Tibial nerve (tissue), 4 donors: ENCODE measurements at places on chromosomes 3 and 15. TPM values are rescaled to one million over a fixed set of nuclear protein-coding genes. Genes with fewer than 3 reads are reported as not detected.

- peaks cover 17% of the 10 kb centered on the region for H3K27me3 ChIP-seq
- H3K27ac ChIP-seq = no peak overlapping the region
- no peaks in the 10 kb centered on the region for H3K4me1 ChIP-seq
- no peak overlapping the region for H3K4me3 ChIP-seq
Measured at GRCh38 chr15:85854345-85855097, 59.8 kb upstream of the KLHL25 start.

DNA sequence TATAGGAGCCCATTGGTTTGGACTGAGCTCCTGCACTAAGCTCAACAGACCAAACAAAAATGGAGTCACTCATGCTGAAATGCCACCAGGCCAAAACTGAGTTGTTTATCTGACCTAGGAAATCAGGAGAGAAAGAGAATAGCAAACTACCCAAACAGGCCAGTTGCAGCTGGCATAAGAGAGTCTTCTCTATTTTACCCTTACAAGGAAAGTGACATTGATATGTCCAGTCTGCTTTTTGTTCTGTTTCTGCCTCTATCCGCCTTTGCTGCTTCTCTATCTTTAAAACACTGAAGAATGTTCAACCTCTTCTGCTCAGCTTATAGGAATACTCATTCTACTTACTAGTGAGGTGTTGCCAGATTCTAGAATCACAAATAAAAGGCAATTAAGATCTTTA is 95.1 kb downstream of the ATP1B3 start:
- no peak overlapping the region for H3K4me3 ChIP-seq
- no peak overlapping the region for H3K27ac ChIP-seq
- H3K4me1 ChIP-seq = no peaks in the 10 kb centered on the region
- DNase-seq = no peak
- H3K36me3 ChIP-seq = no peaks in the 10 kb centered on the region

- no peaks in the 10 kb centered on the region for H3K27me3 ChIP-seq
- no peak for DNase-seq
- H3K36me3 ChIP-seq = no peaks in the 10 kb centered on the region
- H3K4me1 ChIP-seq = no peaks in the 10 kb centered on the region
Measured at GRCh38 chr15:80584561-80584964, 110.5 kb upstream of the ABHD17C start.

DNA sequence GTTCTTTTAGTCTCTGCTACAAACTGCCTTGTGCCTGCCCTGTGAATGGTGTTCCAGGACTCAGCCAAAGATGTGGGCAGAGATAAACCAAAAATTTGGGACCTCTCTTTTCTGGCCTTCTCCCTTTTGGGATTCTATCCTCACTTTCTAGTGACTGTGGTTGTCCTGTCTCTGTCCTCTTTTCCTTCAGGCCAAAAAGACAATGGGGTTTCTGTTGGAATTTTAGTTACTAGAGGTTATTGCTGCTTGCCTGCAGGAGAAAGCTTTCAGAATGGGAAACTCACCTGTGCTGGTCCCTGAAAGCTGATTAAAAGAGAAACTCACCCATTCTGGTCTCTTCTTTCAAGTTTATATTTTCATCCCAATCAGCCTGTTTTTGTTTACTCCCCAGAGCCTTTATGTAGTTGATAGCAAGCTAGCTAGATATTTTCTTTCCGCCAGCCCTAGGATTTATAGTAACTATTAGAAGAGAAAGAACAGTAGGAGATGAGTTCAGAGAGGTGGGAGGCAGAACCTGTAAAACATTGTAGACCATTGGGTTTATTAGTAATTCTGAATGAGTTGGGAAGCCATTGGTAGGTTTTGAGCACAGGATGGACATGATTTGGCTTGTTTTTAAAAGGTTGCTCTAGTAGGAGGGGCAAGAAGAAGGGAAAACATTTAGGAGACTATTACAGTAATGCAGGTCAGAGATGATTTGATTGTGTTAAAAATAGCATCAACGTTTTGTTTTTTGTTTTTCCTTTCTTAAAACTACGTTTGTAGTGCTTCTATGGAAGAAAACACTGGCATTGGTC is 138.9 kb downstream of the TCF12 start:
- peaks cover 11% of the 10 kb centered on the region for H3K4me1 ChIP-seq
- H3K36me3 ChIP-seq = no peaks in the 10 kb centered on the region
- H3K4me3 ChIP-seq = no peak overlapping the region
- H3K27me3 ChIP-seq = no peaks in the 10 kb centered on the region
- no peak overlapping the region for H3K27ac ChIP-seq

- no peak for DNase-seq
- no peak overlapping the region for H3K27ac ChIP-seq
- no peak overlapping the region for H3K4me3 ChIP-seq
- H3K36me3 ChIP-seq = no peaks in the 10 kb centered on the region
Measured at GRCh38 chr3:172541945-172542488, 18.8 kb upstream of the TNFSF10 start.

- H3K27me3 ChIP-seq = no peaks in the 10 kb centered on the region
- DNase-seq = no peak
- no peak overlapping the region for H3K4me3 ChIP-seq
- H3K4me1 ChIP-seq = no peaks in the 10 kb centered on the region
- no peak overlapping the region for H3K27ac ChIP-seq
- no peaks in the 10 kb centered on the region for H3K36me3 ChIP-seq
Measured at GRCh38 chr15:29792426-29793159, 29.7 kb downstream of the TJP1 start.

The STAB1 gene
- total RNA-seq = 527 TPM

- no peak overlapping the region for H3K27ac ChIP-seq
- no peak for DNase-seq
- H3K4me1 ChIP-seq = peaks cover 44% of the 10 kb centered on the region
Measured at GRCh38 chr3:71131375-71132314, 451.9 kb downstream of the FOXP1 start.

The POLQ gene
- total RNA-seq = not detected

DNA sequence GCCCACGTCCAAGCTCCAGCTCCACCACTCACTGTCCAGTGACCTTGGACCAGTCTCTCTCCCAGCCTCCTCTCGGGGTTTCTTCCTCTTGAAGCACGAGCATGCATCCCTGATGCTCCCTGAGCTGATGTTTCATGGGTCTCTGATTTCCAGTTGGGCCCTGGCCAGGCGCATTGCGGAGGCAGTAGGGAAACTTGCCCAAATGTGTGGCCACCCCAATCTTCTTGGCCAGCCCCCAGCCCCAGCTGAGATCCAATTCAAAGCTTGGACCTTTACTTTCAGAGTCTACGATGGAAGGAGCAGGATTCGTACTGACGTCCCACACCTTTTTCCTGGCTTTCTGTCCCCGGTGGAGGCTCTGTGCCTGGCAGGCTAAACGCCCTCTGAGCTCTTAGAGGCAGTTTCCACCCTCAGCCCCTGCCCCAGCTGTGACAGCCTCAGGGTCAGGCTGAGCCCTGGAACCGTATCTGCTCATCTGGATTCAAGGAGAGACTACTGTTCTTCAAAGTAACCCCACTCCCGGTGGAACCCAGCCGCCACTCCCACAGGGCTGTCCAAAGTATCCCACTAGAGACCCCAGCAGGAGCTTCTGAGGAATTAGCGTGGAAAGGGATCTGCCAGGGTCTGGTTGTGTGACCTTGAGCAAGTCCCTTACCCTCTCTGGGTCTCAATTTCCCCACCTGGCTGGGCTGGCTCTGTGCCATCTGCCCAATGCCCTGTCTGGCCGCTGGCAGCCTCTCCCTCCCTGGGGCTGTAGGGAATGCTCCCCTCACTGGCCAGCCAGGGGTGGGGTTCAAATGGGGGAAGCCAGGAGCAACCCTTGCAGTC is 37.4 kb downstream of the CPN2 start:
- peaks cover 3% of the 10 kb centered on the region for H3K27me3 ChIP-seq
- H3K4me3 ChIP-seq = no peak overlapping the region
- peaks cover 62% of the 10 kb centered on the region for H3K4me1 ChIP-seq
- no peaks in the 10 kb centered on the region for H3K36me3 ChIP-seq

DNA sequence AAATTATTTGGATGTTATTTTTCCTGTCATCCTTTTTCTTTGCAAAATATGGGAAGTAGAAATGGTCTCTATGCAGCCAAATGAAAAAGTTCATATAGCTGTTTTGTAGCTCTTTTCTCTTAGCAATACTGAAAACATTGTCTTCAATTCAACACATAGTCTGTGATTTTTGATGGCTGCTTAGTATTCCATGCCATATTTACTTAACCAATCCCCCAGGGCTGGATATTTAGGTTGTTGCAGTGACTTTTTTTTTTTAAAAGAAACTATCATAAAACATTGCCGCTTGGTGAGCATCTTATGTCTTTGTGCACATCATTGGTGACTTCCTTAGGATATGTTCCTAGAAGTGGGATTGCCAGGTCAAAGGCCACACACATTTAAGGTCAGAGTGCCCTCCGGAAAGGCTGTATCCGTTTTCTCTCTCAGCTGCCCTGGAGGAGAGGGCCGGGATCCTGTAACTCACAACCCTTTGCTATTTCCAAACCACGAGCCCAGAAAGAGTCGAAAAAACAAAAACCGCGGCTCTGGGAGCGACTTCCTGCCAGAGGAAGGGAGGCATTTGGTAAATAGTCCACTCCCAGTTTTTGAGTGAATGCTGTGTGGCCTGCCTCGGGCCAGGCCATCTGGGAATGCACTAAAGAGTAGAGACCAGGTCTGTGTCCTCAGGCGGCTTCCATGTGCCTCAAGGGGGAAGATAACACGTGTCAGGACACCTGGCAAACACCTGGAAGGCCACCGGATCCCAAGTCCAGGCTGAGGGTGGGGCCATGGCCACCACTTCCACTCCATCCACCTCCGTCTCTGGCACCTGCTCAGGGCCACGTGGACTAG is 41.9 kb downstream of the SMAD6 start:
- peaks cover 4% of the 10 kb centered on the region for H3K4me1 ChIP-seq
- no peaks in the 10 kb centered on the region for H3K36me3 ChIP-seq
- peak overlapping the region; percentile 74 for H3K27ac ChIP-seq
- H3K4me3 ChIP-seq = no peak overlapping the region
- no peaks in the 10 kb centered on the region for H3K27me3 ChIP-seq

DNA sequence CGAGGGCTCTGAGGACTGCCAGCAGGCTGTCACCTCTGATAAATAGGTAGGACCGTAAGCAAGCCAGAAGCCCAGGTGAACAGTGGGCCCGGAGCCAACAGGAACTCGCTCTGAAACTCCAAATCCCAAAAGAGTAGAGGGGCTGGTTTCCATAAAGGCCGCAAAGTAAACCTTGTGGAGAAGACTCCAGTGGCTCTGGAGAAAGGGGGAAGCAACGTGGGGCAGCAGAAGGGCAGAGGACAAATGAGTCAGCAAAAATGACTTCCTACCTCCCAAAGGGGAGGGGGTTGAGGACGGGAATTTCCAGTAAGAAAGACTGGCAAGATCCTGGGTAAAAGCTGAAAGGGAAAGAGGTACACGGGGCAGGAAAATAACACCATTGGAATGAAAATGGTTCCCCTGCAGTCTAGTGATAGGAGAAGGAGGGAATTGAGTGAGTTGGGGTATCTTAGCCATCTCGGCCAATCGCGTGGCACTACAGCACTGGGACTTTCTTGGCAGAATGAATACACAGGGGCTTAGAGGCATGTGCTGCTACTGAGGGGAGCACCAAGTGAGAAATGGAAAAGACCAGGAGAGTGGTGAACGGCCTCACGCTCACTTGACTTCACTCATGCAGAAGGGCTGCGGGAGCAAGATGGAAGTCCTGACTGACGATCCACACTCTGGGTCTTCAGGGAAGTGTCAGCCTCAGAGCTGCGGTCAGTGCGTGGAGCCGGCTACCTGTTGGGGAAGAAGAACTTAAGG is 33.2 kb downstream of the BMF start:
- no peaks in the 10 kb centered on the region for H3K27me3 ChIP-seq
- no peaks in the 10 kb centered on the region for H3K36me3 ChIP-seq
- no peak for DNase-seq

The KIF15 gene
- 0.63 TPM for total RNA-seq

DNA sequence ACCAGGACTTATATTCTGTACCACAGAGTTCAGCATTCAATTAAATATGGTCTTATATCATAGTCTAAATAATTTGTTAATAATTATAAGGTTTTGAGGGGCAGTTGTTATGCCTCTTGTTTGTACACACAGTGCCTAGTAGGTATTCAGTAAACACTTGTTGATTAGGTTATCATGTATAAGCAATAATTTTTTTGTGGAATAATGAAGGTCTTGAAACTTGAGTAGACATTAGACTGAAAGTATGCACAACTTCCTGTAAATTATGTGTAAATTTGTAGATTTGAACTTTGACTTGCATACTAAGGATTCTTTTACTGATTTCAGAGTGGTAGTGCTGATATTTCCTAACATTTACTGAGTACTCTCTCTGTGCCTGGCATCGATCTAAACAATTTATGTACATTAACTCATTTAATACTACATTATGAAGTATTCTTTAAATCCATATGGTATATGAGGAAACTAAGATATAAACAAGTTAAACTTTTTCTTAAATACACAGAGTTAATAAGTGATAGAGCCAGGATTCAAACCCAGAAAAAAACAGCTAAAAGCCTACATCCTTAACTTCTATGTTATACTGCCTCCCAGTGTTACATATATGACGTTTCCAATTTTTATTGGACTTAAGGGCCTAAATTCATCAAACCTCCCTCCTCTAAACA is 65.1 kb downstream of the GLCE start:
- DNase-seq = no peak
- H3K4me1 ChIP-seq = no peaks in the 10 kb centered on the region
- no peak overlapping the region for H3K4me3 ChIP-seq
- no peak overlapping the region for H3K27ac ChIP-seq

The MYLK gene
- total RNA-seq = 32.0 TPM

- no peak overlapping the region for H3K4me3 ChIP-seq
- no peak for DNase-seq
- H3K27ac ChIP-seq = no peak overlapping the region
- H3K27me3 ChIP-seq = no peaks in the 10 kb centered on the region
Measured at GRCh38 chr3:18656866-18657265, 231.7 kb upstream of the SATB1 start.

The P3H2 gene
- total RNA-seq = 17.0 TPM

The ECT2 gene
- 6.1 TPM for total RNA-seq

The RBPMS2 gene
- 5.4 TPM for total RNA-seq

DNA sequence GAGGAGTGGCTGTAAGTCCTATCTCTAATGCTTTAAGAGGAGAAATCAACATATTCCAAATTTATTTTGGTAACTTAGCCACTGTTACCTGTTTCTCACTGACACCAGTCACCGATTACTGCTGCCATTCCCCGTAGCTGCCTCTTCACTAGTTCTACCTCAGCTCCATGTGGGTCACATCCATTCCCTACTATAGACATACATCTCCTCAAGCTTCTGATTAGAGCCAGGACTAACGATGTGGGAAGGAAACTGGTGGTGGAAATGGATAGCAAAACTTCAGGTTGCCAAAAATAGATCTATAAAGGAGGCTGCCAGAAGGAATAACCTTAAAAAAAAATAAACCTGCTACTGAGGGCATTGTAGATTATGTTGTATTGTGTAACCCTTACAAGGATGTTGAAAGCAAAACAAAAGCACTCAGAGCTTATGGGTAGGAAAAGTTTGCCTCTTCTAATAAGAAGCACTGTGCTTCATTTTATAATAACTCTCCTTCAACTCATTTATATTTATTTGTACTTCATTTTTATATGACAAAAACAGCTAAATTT is 56.0 kb downstream of the KAT2B start:
- H3K36me3 ChIP-seq = no peaks in the 10 kb centered on the region
- H3K4me1 ChIP-seq = peaks cover 34% of the 10 kb centered on the region
- no peak overlapping the region for H3K4me3 ChIP-seq
- H3K27me3 ChIP-seq = no peaks in the 10 kb centered on the region
- DNase-seq = no peak
